Activated CD8-positive, alpha-beta memory T cell treated with anti-CD3 and anti-CD28 coated beads for 48 hours (primary cell): ENCODE measurements at places on chromosomes 4 and X.

- no peak for DNase-seq
These were observed 47.3 kb upstream of the STK26 start for GRCh38 chrX:131975851-131976250.

DNA sequence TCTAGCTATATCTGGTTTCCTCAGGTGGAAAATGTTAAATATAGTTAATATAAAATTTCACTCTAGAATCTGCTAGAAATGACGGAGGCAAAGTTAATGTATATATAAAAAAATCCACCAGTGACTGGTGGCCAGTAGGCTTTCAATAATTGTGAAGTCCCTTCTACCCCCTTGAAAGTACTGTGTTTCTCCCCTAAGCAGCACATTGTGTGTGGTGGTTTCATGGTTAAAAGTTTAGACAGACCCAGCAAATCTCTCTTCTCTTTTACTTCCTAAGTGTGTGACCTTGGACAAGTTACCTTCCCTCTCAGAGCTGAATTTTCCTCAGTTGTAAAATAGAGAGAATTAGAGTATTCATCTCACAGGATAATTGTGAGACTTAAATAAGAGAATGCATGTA, 600 bp upstream of the HEPH start:
- DNase-seq, result no peak

GRCh38 chr4:40630335-40631021, 814 bp upstream of the RBM47 start:
- no peak for DNase-seq

DNA sequence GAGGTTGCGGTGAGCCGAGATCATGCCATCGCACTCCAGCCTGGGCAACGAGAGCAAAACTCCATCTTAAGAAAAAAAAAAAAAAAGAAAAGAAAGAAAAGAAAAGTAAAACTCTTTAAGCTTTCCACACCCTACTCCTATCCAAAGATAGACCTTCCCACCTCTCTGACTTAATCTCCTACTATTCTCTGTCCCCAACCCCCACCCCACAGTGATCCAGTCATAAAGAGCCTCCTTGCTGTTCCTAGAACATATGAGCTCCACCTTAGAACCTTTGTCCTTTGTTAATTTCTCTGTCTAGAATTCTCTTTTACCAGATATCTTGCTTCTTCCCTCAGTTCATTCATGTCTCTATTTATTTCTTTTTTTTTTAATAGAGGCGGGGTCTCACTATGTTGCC, 30.1 kb upstream of the MSN start:
- no peak for DNase-seq

- no peak for DNase-seq
These were observed 161.2 kb downstream of the GLUD2 start for GRCh38 chrX:121208563-121208962.

DNA sequence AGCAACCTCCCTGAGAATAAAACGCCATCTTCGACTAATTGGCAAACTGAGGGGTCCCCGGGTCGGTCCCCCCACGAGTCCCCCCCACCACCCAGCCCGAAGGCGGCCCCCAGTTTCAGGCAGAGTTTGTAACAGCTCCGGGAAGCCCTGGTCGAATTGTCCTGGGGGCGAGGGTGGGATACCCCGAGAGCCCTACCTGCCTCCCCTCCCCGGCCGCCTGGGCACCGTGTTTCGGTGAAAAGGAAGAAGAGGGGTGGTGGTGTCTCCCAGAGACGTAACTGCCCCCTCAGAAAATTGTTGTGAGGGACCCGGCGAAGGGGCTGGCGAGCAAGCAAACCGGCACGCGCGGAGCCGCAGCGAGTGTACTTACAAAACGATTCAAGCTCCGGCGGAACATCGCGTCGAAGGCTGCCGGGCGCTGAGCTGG, 1.2 kb downstream of the ATP11C start:
- peak; percentile 1 for DNase-seq

DNA sequence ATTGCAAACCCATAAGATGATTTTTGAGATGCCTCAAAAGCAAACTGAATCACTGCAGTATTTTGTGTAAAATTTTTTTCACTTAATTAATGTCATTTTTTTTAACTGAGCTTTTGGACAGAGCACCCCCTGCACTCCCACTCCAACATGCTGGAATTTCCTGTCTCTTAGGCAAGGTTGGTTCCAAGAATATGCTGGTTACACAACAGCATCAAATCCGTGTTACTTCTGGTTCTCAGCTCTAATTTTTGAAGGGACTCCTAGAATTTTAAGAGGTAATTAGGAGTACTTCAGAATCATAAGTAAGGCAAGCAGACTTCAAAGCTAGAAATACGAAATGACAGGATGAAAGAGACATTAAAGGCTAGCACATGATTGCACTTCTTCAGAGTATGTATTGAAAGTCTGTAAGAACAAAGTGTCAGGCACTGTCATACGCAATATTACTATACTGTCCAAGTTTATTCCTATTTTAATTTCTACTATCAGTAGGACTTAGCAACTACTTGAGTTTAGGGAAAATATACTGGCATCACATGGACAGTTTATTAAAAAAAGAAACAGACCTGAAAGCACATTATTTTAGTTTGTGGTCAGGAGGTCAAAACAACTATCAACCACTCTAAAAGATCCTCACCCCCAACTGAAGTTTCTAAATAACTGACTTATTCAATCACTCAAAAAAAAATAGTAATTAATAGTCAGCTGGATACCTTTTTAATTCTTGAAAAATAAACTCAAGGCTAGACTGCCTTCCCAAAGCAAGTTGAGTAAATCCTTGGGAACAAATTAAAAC, 1.6 kb upstream of the JCHAIN start:
- no peak for DNase-seq

DNA sequence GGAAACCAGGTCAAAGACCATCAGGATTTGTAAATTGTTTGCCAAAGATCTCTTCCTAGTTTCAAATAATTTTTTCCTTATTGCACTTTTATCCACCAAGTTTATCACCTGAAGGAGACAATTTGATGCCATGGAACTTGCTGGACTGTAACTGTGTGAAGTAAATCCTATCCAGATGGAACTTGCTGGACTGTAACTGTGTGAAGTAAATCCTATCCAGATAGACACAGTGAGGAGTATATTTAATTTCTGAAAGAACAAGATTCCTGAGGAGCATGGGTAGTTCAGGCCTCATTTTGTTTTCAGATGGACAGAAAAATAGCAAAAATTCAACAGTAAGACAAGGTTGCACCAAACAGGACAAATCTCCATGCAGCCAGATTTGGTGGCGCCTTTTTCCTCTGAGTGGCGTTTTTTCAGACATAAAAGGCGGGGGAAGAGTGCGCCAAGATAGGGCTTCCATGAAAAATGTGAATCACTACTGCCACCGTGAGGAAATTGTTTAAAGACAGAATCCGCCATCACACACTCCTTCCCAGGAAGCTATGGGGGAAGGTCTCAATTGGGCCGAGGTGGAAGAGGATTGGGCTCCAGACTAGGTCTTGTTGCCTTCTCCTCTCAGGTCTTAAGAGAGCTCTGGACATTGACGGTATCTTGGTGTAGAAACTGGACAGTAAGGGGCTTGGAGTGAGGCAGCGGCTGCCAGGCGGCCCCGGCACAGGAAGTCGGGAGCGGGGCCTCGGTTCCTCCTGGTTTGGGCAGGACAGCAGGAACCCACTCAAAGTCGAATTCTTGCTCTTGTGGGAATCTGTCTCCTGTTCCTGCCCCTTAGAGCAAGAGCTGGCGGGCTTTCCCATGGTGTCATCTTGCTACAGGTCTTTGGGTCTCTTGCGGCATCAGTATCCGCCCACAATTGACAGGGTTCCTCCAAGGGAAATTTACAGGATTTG, 234.7 kb downstream of the OR13H1 start:
- no peak for DNase-seq

DNA sequence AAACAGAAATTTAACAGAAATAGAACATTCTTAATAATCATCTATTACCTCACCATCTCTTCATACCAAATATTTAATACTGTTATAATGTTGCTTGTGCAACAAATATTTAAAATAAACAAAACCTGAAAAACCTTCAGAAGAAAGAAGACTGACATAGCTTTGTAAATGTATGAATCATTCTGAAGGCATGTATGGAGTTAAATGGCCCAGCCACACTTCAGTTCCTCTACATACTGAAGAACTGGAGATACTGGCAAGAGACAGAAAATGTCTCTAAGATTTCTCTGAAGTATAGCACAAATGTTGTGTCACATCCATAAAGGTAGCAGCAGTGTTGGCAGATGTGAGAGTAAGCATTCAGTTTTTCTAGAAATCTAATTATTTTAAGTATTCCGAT, 275.3 kb upstream of the FGF13 start:
- DNase-seq, result no peak

GRCh38 chrX:17464194-17464593, 89.2 kb downstream of the NHS start:
- no peak for DNase-seq

GRCh38 chr4:159110961-159111360, 8.1 kb downstream of the RAPGEF2 start:
- DNase-seq, result no peak

DNA sequence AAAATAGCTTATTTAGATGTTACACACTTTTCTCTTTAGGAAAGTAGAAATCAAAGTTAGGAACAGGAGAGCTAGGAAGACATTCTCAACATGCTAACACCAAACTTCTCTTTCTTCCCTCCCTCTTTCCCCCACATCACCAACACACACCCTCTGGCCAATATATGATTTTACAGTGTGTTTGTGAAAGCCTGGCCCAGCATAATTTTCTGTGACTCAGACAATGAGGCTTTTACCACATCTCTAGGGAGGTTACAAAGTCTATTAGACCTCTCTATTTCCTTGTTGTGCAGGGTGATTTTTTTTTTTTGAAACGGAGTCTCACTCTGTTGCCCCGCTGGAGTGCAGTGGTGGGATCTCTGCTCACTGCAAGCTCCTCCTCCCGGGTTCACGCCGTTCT, 189.9 kb downstream of the AASDH start:
- no peak for DNase-seq

DNA sequence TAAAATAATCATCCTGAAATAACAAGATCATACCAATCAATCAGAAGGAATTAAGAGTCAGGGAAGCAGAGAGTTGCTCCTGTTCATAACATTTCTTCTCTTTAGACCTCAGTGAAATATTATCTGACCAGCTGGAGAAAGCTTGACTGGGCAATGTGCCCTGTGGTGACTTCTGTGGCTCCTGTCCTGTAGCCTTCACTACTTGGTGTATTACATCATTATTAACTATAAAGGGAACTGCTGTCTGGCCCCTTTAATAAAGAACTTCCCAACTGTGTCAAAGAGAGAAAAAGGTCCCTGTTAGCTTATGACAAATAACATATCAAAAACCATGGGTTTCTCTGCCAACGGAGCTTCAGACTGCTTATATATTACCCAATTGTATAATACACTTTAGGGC, 18.0 kb downstream of the OPHN1 start:
- DNase-seq, result no peak

DNA sequence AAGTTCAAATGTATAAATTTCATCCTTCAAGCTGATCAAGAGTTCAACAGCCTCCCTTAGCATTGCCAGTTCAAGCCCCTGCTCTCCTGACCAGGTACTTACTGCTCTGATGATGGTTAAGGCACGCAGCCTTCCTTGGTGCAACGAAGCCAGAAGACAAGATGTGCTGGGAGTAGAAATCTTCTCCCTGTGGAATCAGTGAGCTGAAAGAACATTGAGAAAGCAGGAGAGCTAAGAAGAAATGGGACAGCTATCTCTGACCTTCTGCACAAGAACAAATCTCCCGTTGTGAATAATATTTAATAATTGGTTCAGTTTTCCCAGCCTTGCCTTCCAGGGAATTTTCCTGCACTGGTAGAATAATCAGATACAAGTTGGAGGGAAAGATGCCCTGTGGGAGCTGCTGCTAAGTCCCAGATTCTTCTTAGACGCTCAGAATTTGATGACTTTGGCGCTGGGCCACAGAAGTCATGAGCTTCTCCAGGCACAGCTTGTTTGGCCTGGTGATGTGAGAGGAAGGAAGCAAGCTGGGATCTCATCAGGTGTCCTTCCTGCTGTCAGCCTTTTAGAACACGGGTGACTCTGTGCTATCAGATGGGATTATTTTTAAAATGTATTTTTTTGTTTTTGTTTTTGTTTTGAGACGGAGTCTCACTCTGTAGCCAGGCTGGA, 77.8 kb downstream of the CD38 start:
- no peak for DNase-seq

- no peak for DNase-seq
These were observed 841 bp upstream of the FRMPD3 start for GRCh38 chrX:107448625-107448997.

DNA sequence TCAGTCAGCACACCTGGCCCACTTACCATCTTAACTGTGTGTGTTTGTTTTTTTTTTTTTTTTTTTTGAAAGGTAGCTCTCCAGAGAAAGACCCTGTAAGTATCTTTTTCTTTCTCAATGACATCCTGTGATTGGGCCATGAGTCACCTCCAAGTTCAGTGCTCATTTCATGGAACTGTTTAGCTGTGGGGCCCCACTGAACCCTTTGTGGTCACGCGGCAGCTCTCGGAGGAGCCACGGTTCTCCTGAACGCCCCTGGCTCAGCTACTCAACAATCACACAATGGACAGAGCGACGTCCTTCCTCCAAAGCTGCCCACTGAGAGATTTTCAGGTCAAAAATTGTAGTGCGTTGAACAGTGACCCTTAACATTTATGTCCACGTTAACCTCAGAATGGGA, 14.2 kb upstream of the IL3RA start:
- peak; percentile 46 for DNase-seq

DNA sequence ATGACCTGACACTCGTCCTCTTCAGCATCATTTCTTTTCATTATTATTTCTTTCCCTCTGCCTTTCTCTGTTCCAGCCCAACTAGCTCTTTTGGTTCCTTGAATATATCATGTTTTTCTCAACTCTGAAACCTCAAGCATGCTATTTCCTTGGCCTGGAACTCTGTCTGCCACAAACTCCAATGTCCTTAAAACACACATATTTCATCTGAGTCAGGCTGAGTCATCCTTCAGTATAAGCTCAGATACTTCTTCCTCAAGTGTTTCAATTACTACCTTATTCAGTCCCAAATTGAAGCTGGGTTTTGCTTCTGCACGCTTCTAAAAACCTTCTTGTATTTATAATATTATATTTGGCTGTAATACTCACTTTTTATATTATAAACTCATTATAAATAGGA, 424.2 kb downstream of the PDGFC start:
- no peak for DNase-seq

DNA sequence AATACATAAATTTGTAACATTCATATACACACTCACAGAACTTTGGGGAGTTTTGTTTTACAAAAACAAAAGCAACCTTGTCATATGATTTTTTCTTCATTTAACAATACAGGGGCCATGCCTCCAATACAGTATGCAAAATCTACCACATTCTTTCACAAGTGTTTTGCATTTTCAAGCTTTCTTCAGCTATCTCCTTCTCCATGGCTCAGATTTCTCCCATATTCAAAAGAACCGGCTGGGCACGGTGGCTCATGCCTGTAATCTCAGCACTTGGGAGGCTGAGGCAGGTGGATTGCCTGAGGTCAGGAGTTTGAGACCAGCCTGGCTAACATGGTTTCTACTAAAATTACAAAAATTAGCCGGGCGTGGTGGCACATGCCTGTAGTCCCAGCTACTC, 4.1 kb downstream of the TEX13B start:
- DNase-seq, result no peak

- no peak for DNase-seq
These were observed 38.3 kb downstream of the SPCS3 start for GRCh38 chr4:176358083-176358469.

- DNase-seq, result no peak
These were observed 276.1 kb downstream of the CFAP299 start for GRCh38 chr4:80611678-80611979.
